ENCODE measurements at places on chromosomes 4 and X. TPM values are rescaled to one million over a fixed set of nuclear protein-coding genes. Genes with fewer than 3 reads are reported as not detected.
A peak's percentile ranks its signal among the peaks of the same experiment; 100 is the strongest.

- DNase-seq: no peak
These were observed 277.6 kb downstream of the SPANXN1 start for GRCh38 chrX:145524931-145525330.

DNA sequence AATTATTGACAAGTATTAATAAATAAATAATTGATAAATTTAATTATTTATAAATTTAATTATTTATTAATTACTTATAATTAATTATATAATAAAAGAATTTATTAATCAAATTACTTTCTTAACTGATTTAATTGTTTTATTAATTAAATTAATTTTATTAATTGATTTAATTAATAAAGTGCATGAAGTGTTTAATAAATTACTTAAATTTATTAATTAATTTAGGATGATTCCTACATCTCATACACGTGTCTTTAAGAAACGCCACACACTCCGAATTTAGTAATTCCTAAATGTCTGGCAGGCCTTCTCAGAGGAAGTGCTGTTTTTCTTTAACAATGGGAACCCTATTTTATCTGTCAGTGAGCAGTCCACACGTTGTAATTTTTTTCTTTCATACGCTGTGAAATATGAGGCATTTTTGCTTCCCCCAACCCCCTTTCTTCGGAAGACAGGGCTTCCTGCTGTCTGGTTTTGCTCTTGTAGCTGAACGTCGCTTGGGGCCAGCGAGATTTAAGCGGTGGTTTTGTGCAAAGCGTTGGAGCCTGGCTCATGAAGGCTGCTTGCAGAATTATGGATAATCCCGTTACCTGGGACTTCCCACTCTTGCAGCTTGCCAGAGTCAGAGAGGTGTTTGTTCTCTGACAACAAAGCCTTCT lies 46.8 kb downstream of the CRLF2 start:
- no peak for DNase-seq

- peak; percentile 31 for DNase-seq
These were observed at the start of gene HSPA4L for GRCh38 chr4:127782275-127783025. Gene HSPA4L (plus strand): TSS chr4:127782322. CDS start chr4:127782551, 229 bp downstream.

- DNase-seq: peak; percentile 55
These were observed 708 bp downstream of the ARAP2 start for GRCh38 chr4:36243355-36244256.

DNA sequence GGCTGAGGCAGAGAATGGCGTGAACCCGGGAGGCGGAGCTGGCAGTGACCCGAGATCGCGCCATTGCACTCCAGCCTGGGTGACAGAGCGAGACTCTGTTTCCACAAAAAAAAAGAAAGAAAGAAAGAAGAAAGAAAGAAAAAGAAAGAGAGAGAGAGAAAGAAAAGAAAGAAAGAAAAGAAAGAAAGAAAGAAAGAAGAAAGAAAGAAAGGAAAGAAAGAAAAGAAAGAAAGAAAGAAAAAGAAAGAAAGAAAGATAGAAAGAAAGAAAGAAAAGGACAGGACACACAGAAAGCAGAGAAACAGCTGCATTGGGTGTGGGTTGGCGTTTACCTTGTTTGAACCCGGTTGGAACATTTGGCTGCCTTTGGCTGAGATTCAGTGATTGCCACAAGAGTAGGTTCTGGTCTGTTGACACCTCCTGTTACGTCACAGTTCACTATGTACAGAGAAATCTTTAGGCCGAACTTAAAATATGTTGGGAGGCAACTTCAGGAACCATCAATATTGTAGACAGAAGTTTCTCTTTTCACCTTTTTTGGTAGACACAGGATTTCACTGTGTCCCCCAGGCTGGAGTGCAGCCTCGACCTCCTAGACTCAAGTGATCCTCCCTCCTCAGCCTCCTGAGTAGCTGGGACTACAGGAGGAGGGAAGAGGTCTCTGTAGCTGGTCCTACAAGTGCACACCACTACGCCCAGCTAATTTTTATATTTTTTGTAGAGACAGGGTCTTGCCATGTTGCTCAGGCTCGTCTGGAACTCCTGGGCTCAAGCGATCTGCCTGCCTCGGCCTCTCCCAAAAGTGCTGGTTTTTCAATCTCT lies 16.3 kb upstream of the PLCXD1 start:
- no peak for DNase-seq

DNA sequence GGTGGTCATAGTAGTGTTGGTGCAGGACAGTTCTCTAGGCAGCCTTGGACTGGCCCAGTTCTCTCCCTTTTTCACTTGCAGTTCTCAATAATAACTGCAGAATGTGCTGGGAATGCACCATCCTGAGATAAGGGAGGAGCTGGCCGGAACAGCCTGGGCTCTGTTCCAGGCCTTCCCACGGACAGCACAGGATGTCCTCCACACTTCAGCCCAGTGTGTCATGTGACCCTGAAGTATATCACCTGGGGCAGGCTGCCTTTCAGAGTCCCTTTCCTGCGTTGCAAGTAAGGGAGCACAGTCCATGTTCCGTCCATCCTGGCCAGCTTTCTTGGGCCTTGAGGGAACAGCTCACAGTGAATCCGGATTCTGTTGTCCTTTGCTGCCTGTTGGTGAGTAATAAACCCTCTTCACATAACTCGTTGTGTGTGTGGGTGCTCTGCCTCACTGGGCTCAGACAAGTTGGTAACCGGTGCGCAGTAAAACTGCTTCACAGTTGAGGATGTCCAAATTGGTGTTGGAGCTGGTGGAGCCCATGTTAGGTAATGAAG lies 32.3 kb upstream of the BBS12 start:
- DNase-seq: peak; percentile 65

DNA sequence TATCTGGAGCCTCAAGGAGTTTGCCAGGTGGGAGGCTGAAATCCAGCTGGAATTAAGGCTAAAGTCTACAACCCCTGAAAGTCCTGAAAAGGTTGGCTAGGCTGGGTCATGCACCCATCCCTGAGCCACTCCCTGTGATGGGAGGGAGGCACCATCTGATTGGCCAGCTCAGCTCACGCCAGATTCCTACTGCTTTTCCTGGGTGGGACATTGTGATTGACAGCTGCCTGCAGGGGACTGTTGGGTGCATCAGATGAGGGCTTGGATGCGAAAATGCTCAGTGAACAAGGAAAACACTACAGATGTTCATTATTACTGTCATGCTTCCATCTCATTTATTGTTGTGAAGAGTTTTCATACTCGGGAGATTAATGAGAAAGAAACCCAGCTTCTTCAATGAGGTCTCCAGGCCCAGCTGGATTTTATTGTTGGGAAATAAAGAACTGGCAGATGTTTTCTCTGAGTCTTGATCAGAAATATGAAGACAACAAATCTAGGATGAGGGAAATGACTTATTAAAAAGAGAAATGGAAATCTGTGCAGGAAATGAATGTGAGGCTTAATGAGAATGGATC lies 185.9 kb downstream of the STK32B start:
- DNase-seq: no peak

GRCh38 chr4:41620594-41621256 lies 82.8 kb downstream of the LIMCH1 start:
- no peak for DNase-seq

DNA sequence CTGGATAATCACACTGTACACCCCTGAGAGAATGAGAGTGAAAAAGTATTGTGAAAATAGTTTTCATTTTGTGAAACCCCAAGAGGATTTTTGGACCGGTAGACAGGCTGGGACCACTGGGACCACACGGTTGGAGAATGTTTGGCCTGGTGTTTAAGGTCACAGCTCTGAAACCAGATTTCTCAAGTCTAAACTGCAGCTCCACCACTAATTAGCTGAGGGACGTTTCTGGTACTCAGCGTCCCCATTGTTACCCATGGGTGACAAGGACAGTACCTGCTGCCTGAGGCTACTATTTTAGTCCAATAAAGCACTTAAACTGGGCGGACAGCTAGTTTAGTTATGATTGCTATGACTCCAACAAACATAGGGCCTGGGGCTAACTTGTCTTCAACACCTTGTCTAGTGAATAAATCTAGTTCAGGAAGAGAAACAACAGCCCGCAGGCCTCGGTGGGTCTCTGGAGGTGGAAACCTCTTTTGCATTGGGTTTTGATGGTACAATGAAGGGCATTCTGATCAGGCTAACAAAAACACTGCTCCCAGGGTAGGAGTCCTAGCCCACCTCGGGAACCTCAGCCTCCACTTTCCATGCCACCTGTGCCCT lies 509 bp upstream of the USP11 start:
- no peak for DNase-seq

DNA sequence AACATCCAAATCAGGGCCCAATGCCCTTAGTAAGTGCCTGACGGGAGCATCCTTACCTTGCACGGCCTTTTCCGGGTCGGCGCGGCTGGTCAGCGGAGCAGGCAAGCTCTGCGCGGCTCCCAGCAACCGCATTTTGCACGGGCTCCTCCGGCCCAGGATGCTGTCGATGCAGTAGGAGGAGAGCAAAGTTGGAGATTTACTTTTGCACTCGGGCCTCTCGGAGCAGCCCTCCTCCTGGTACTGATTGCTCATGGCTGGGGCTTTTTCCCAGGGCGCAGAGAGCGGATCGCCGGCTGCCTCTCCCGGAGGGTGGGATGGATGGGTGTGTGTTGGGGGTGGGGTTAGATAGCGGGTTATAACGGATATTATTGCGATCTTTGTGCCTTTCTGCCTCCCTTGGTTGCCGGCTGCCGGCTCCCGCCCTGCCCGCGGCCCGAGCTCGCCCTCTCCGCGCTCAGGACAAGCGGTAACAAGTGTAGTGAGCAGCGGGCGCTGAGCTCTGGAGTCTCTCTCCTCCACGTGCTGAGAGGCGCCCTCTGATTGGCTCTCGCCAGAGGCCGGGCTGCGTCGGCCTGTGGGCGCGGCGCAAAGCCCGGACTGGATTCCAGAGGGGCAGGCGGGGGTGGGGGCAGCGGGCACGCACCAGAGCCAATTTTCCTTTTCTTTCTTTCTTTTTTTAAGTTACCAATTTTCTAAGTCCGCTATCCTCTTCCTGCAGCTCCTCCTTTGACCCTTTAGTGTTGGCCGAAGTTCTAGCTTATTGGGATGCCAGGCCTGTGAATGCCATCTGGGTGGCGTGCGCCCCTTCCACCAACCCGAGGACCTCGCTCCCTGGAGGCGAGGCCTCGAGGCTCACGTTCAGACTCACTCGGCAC lies at the start of gene ARX:
ARX (minus strand) TSS at position 480 of the 875 bp plus-strand sequence; CDS start at position 252, 228 bp downstream.
- peak; percentile 51 for DNase-seq

The TREX2 gene
- not detected for total RNA-seq

The PARM1 gene
- total RNA-seq: 61.7 TPM

The GASK1B gene
- 22.5 TPM for total RNA-seq

The TMEM154 gene
- total RNA-seq: 2.9 TPM

The XPNPEP2 gene
- 3.2 TPM for total RNA-seq

The S100P gene
- total RNA-seq: not detected
